ENCODE measurements at places on chromosomes 2 and 18.

DNA sequence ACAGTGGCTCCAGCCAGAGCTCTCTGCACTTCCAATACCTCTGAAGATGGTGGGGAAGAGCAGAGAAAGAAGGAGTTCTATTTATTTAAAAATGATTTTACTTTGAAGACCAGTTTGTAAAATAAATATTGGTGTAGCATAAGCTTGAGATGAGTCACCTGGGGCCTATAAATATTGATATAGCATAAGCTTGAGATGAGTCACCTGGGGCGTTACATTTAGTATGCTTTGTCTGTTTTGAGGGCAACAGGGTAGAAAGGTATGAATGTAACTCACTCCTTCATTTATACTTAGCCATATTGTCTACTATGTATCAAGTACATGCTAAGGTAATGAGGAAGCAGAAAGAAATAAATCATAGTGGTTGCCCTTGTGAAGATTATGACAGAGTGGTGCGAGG is 7.7 kb upstream of the SULT1C4 start:
- no peak for DNase-seq

GRCh38 chr2:48600917-48601316 is 16.7 kb upstream of the GTF2A1L start:
- no peak for DNase-seq

- DNase-seq, result no peak
Measured at GRCh38 chr2:82234283-82234874, 1929.8 kb upstream of the LRRTM1 start.

DNA sequence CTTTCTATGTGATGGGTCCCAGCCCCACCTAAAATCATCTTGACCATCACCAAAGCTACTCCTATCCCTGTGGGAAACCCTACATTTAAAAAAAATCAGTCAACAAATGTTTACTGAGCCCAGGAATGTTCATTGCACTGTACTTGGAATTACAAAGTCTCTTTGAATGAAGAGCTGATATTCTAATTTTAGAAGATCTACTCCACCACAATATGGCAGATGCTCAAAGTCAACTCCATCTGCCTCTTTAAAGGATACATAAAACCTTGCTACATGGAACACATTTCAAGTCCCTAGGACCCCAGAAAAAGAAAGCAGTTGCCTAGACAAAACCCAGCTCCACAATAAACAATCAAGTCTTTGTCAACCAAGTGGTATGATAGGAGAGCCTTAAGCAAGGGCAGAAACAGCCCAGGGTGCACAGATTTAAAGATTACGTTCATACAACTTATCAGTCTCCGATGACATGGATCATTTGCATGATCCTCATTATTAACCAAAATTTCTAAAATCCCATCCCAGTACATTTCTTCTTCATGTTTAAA is 234.3 kb upstream of the ACVR2A start:
- no peak for DNase-seq

GRCh38 chr2:85854166-85854509 is 34.7 kb downstream of the ST3GAL5 start:
- DNase-seq, result no peak

DNA sequence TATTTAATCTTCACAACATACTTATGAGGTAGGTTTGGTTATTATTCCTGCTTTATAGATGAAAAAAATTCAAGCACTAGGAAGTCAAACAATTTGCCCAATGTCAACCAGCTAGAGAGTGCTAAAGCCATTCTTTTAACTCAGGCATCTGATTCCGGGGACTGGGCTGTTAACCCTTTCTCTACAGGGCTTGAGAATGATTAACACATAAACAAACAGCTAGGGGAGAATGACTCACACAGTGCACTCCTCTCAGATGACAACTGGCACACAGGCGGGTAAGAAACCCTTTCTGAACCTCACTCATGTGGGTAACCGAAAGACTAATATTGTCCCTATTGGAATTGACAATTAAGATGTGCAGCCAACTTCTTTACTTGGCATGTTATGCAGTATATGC is 86.3 kb upstream of the FSHR start:
- no peak for DNase-seq

- peak; percentile 27 for DNase-seq
Measured at GRCh38 chr2:213152065-213152794, 818 bp upstream of the IKZF2 start.

GRCh38 chr2:36528766-36529392 is 69.1 kb downstream of the FEZ2 start:
- DNase-seq, result no peak

DNA sequence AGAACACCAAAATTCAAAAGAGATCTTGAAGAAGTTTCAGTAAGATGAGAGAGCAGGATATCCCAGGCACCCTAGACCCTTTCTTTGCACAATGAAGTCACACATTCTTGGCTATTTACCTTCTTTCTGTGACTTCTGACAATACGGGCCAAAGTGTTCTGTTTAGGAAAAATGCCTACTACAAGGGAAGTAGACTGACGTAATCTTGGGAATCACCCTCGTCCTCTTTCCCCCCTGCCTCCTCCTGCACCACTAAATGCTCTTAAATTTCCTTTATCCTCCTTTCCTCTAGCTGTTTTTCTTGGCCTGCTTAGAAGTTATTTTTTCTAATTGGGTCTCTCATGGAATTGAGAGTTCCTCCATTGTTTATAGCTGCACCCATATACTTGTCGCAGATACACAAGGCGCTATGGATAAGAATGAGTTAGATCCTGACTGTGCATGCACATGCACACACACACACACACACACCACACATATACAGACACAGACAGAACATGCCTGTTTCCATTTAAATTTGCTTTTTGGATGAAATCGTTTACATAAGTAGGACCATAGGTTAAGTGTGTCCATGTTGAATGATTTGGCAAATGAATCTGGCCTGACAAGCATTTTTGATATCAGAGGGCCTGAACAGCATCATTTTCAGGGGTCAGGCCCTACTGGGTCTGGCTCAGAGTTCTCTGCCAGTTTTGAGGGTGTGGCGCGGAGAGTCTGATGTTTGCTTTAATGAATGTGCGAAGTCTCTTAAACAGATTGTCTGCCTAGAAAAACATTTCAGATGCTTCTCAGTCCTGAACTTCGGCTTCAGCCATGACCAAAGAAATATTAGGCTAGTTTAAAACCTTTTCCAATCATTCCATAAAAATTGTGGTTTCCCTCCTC is 131.9 kb upstream of the NT5C1B start:
- no peak for DNase-seq

- no peak for DNase-seq
Measured at GRCh38 chr2:20172273-20173055, 52.5 kb downstream of the SDC1 start.

- DNase-seq, result no peak
Measured at GRCh38 chr2:111191877-111192276, 71.2 kb downstream of the BCL2L11 start.

- no peak for DNase-seq
Measured at GRCh38 chr2:239259173-239259572, 141.6 kb downstream of the HDAC4 start.

DNA sequence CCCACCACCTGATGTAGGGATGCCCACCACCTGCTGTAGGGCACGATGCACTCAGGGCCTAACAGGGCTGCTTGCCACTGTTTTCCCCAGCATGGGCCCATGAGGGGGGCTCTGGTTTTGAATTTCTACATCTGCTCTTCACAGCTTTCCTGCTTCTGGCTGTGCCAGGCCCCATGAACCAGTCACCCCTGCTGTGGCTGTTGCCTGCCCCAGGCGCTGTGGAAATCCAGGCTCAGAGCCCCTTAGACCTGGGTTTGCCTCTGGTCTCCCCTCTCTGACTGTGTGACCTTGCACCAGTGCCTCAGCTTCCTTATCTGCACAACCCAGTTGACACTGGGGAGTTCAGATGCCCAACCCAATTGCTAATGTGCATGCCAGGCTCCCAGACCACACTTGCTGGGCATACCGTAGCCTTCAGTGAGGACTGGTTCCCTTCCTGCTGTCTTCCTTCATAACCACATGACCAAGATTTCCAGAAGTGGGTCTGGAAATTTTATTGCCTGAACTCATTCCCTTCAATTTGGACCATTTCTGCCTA is 6.0 kb upstream of the MLPH start:
- no peak for DNase-seq

- peak; percentile 17 for DNase-seq
Measured at GRCh38 chr2:109062859-109063700, 65.9 kb upstream of the SH3RF3 start.

- DNase-seq, result no peak
Measured at GRCh38 chr2:182245963-182246362, 180.9 kb downstream of the PDE1A start.

GRCh38 chr2:216740557-216741222 is 45.3 kb upstream of the IGFBP5 start:
- peak; percentile 42 for DNase-seq

GRCh38 chr2:15844211-15844801 is 96.0 kb upstream of the MYCN start:
- no peak for DNase-seq

DNA sequence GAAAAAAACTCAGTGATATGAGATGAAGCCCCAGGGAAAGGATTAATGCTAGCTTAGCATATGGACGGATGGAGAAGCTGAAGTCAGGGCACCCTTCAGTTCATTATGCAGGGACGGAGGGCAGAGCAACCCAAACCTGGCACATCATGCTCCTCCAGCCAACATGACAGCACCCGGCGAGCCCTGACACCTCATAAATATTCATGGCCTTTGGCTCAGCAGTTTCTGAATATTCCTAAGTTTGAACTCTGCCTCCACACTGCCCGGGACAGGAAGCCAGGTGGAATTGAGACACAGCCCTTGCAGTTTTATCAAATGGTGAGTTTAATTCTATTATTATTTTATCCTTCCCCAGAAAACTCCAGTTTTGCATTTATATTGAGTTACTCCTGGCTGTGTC is 87.3 kb upstream of the SH3BP4 start:
- DNase-seq, result no peak

DNA sequence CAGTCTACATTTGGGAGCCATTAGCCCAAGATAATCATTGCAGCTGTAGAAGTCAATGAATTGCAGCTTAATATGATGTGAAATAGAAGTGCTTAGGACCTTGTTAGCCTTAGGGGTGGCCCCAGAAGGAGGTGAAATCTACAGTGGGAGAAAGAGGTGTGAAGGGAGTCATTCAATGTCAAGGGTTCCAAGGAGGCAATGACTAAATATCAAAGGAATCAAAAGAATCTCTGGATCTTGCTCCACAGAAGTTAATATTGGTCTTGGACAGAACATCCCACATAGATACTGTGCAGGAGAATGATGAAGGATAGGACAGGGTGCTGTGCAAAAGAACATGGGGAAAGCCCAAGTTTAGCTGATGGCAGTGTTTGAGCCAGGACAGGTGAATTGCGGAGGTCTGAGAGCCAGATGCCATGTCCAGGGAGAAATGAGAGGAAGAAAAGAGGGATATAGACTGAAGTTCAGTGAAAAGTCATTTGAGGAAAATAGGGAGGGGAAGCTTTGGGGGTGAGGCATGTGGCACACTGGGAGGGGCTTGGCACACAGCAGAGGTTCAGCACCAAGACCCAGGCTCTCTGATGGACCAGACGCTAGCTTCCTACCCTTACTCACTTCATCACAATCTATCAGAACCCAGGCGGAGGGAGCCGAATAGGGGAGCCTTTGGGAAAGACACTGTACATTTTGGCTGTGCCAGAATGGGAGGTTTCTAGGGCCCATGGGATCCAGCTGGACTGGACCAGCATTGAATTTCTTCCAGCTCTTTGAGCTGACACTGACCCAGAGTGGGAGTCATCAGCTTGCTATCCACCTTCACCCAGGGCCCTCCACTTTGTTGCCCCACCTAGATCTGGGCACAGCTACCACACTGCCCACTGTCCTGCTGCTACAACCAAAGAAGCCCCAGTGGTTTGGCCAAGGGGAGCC is 2.2 kb downstream of the IL1F10 start:
- no peak for DNase-seq

- no peak for DNase-seq
Measured at GRCh38 chr2:105757433-105757832, 12.7 kb downstream of the NCK2 start.

DNA sequence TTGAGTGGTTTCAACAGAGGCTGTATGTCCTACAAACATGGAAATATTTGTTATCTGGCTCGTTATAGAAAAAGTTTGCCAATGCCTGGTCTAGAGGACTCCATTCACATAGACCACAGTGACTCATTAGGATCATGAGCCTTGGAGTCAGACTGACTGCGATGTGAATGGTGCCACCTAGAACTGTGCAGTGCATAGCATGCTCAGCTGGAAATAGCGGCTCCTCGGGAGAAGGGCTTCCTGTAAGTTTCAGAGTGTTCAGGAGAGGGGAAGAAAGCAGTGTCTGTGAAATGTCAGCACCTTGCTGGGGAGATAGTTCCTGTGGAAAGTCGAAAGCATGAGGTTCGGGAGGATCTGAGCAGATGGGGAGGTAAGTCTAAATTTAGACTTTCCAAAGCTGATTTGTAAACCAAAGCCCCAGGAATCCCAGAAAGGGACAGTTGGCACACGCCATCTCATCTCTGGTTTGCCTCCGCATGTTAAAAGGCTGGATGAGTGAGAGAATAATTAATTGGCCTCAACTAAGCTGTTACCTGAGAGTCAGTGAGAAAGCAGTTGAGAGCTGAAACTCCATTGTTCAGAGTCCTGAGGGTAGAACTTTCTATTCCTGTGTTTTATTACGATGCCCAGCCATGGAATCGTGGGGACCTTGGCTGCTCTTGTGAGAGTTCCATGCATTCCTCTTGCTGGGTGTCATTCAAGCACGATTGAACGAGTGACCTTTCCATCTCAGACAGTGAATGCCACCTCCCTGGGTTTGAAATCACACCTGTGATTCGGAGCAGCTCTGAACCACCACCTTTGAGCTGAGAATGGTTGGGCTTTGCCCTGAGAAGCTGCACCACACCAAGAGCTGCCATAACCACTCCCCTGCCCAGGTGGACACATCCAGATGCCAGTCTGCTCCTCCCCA is 99.5 kb downstream of the MAPK4 start:
- no peak for DNase-seq

Data from NCI-H510A (cell line).